GM12891 (cell line): ENCODE measurements at places on chromosomes 2 and 18.

DNA sequence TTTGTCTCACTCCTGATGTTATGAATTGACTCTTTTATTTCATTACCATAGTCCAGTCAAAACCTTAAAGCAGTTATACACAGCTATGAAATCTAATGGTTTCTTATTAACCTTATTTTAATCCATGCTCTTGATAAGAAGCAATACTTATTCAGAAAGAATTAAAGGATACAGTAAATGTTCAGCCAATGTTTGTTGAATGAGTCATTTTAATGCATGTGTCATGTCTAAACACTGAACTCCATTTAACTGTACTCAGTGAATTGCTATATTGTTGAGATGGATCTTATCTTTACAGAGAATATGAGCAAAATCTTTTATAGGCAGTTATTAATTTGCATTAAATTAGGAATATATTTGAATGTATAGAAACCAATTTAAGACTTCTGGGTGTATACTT, 135.1 kb upstream of the TFPI start:
- DNase-seq = no peak

- DNase-seq = no peak
Observed at GRCh38 chr2:237061356-237061755, 24.3 kb upstream of the COPS8 start.

- no peak for DNase-seq
Observed at GRCh38 chr2:85524336-85524908, 14.5 kb upstream of the MAT2A start.

DNA sequence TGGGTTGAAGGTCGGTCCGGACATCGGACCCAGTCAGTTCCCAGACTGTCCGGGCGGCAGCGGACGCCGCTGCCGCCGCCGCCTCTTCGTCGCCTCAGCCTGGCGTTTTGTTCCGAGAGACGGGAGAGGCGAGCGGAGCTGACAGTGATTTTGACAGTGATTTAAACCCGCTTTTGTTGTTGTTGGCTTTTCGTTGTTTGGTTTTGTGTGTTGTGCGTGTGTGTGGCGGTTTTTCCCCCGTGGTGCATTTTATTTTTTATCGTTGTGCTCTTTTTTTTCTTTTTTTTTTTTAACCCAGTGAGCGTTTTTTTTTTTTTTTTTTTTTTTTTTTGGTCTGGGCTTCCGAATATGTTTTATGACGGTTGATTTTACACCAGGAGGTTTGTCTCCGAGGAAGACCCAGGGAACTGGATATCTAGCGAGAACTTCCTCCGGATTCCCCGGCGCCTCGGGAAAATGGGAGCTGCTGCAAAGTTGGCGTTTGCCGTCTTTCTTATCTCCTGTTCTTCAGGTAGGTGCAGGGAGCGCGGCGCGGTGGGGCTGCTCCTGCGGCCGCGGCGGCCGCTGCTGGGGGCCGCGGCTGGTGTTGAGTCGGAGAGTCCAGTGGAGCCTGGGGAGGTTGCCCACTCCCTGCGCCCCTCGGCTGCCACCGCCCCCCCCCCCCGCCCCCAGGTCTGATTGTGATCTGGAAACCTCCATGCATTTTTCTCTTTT, at the start of gene ACVR2A:
TSS of gene ACVR2A (plus strand) at position 333 of the 714 bp plus-strand sequence. CDS start at position 457, 124 bp downstream.
- DNase-seq = peak; percentile 13

DNA sequence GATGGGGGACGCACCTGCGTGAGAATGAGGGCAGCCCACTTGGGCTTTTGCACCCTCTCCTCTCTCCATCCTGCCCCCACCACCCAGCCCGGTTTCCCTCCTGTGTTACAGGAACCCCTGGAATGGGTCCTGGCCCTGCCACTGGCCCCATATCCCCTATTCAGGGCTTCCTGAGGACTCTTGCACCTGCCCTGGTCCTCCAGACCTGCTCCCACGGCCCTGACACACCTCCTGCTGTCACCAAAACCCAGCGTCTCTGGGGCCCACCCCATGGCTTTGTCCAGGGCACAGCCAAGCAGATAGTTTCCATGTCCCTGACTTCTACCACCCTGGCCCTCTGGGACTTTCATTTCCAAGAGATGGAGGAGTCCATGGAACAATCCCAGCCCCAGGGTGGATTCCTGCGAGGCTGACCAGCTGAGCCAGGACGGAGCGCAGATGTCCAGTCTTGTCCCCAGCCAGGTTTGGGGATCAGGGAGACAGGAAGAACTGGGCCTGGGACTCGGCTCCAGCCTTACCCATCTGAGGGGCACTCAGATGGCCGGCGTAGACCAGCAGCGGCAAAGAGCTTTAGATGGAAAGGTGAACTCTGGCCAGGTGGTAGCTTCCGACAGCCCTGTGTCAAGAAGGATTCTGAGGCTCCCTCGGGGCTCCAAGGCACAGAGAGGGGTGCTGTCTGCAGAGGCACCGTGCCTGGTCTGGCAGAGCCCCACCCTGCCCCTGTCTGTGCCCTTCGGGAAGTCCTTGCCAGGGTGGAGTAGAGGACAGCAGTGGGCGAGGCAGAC, 12.0 kb downstream of the GPR35 start:
- DNase-seq = no peak

GRCh38 chr2:227415538-227416424, 28.0 kb upstream of the SCYGR1 start:
- DNase-seq = no peak

DNA sequence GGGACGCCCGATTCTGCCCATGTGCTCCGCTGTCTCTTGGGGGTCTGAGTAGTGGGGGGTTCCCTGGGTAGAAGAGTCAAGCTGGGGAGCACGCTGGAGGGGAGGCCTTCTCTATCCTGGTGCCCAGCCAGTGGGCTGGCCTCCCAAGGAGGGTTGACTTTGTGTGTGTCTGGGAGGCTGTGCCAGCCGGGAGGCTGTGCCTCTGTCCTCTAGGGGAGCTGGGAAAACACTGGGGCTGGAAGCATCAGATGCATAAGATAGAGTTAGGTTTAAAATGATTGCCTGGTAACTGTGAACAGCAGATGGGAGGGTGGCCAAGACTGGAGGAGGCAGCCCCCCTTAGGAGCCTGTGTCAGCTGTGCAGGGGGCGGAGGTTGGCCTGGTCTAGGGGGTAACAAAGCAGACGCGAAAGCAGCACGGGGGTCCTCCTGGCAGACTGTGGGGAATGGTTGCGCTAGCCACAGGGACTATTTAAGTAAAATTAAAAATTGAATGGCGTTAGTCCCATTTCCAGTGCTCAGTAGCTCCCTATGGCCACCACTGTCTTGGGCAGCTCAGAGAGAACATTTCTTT, 1.3 kb downstream of the ING5 start:
- DNase-seq = no peak

DNA sequence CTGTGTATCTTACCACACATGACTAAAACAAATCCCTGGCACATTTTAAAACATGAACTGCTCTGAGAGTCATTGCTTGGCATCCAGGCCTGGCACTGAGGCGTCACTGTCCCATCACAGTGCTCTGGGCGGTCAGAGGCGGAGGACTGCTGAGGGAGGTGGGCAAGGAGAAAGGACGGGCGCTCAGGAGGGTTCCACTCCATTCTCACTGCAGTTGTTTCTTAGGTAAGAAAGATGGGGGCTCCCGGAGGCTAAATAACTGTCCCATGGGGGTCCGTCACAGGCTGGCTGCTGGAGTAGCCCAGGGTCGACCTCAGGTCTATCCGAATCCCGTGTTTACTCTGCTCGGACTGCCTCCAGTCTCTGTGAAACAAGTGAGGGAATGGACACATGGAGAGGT, 117.5 kb downstream of the FAM168B start:
- no peak for DNase-seq

GRCh38 chr2:138060301-138060635, 96.0 kb downstream of the HNMT start:
- no peak for DNase-seq

DNA sequence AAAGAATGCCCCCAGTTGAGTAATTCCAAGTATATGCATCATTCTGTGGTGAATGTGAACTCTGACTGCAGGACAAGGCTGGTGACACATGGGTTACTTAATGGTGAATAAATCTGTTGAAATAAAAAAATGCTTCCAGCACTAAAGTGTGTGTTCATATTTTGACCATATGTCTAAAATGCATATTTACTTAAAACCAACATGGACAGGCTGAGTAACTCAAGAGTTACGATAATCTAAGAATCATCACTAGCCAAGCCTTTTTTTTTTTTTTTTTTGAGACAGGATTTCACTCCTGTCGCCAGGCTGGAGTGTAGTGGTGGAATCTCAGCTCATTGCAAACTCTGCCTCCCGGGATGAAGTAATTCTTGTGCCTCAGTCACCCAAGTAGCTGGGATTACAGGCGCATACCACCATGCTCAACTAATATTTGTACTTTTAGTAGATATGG, 47.1 kb upstream of the CCBE1 start:
- DNase-seq = no peak

DNA sequence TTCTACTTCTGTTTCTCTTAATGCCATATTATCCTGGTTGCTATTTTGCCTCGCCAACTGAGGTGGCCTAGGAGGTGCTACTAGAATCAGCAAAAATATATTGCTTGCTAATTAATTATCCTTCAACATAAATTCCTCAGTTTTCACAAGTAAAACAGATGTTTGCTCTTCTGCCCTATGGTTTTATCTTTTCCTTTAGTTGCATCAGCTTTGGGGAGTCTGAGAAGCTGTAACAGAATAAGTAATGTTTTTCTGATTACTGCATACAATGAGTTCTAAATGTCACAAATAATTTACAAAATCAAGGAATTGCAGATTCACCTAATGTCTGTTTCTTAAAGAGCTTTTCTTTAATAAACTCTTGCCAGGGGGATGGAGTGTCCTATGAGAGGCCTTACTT, 36.7 kb downstream of the GULP1 start:
- DNase-seq = no peak

GRCh38 chr18:74519320-74520095, 14.8 kb upstream of the CNDP1 start:
- no peak for DNase-seq

GRCh38 chr2:99688699-99689098, 198.9 kb upstream of the REV1 start:
- DNase-seq = no peak

GRCh38 chr2:234823196-234823876, 128.5 kb upstream of the SH3BP4 start:
- no peak for DNase-seq

GRCh38 chr2:127347734-127348392, 39.9 kb downstream of the MAP3K2 start:
- no peak for DNase-seq

DNA sequence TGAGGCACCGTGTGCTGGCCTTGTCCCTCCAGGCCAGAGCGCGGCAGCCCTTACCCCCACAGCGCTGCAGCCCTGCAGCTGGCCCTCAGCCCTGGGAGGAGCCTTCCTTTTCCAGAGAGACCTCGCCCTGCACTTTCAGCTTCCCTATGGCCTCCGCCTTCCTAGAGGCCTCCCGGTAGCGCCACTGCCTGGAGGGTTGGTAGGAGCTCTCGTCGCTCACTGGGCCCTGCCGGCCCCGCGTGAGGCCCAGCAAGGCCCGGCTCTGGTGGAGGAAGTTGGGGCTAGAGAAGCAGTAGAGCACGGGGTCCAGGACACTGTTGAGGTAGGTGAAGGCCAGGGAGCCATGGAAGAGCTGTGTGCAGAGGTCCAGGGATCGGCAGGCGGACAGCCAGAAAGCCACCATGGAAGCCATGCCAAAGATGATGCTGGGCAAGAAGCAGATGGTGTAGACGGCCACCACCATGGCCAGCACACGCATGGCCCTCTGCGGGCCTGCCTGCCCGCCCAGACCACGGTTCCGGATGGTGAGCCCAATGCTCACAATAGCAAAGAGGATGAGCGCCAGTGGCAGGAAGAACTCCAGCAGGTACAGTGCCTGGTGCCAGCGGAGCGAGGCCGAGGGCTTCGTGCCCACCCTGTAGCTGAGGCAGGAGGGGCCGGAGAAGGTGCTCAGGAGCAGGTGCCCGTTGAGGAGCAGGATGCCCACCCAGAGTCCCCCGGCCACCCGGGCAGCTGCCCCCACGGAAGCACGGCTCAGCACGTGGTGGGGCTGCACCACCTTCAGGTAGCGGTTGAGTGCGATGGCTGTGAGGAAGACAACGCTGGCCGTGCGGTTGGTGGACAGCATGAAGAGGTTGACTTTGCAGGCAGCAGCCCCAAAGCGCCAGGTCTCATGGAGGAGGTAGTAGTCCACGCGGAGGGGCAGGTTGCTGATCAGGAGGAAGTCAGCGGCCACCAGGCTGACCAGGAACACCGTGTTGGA, 821 bp downstream of the OXER1 start:
- DNase-seq = no peak

DNA sequence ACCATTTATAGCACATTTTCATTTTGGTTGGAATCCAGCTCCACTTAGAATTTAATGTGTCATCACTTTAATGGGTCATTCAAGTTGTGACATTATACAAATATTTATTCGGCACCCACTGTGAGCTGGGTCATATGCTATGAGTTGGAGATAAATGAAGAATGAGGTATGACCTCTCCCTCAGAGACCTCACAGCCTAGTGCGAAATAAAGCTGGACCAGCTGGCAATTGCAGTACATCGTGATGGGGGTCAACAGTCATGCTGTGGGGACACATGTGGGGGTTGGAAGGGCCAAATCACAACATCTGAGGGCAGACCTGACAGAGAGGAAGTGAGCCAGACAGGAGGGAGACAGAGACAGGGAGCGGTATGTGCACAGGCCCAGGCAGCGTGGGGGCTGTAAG, 175.4 kb downstream of the MAIP1 start:
- no peak for DNase-seq

DNA sequence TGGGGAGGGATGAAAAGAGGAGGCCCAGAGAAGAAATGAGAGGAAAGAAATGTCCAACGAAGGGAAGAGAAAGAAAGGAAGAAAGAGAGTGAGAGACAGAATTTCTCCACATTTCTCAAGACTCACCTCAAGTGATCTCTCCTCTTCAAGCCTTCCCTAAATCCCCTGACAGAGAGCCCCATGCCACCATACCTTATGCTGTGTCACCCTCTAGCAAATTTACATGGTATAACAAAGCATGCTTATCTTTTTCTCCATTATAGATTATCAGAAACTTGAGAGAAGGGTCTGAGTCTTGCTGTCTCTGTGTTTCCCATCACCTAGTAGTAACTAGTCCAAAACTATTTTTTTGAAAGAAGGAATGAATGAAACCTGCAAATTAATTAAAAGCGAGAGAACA, 1208.4 kb downstream of the DPP10 start:
- DNase-seq = no peak

GRCh38 chr2:118830118-118830517, 17.3 kb downstream of the EN1 start:
- DNase-seq = no peak

- no peak for DNase-seq
Observed at GRCh38 chr18:23227726-23228070, 92.4 kb downstream of the CABLES1 start.

DNA sequence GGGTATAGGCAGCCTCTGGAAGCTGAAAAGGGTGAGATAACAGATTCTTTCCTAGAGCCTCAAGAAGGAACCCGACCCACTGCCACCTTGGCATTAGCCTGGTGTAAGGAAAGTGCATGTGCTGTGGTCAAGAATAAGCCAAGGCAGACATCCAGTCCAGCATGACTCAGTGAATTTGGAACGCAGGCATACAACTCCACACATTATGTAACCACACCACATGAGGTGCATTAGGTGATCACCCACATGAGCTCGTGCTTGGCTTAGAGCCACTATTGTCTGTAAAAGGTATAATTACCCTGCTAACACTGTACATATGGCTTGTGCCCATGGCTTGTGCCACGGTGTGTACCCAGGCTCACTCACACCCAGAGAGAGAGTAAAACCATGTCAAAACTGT, 583.7 kb upstream of the HNMT start:
- DNase-seq = no peak
